ENCODE measurements at places on chromosomes 12 and 14.

DNA sequence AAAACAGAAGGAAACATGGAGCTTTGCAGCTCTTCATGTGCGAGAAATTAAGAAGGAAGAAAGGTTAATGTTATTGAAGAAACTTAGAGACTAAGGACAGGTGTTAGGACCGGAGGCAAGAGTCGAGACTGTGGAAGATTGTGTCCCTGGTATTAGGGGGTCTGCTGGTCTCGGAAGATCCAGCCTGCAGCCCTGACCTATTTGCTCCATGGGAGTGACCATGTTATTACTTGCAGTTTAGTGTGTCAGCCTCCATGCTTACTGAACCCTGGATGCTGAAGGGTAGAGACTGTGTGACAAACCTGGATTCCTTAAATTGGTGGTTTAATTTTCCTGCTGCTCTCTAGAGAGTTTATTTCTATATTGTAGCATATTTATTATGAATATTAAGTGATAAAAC, 580.6 kb downstream of the NOVA1 start:
- no peak for DNase-seq

- peak; percentile 55 for DNase-seq
These were observed 152.4 kb upstream of the ATP2B1 start for GRCh38 chr12:89861086-89861485.

DNA sequence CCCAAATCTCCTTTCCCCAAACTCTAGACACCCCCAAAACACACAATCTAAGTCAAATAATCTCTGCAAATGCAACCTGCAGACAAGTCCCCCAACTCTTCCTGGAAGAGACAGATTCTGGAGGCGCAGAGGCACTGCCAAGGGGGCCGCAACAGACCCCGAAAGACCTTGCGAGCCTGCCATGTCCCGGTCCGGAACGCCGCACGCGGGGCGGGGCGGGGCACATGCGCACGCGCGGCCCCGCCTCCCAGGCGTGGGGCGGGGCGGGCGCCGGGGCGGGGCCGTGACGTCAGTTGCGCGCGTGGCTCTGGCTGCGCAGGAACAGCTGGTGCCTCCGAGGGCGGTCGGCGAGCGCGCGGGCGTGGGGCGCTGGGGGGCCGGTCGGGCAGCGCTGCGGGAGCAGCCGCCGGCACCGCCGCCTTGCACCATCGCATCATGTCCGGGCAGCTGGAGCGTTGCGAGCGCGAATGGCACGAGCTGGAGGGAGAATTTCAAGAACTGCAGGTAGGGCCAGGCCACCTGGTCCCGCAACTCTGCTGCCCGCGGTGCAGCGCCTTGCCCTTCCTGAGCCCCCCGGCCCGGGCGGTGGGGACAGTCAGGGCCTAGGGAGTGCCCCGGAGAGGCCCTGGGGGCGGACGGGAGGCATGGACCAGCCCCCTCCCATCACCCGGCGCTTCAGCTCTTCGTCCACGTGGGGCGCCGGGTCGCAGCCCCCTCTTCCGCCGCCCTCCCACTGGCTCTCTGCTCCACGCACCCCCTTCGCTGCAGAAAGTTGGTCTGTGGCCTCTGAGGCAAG, at the start of gene TMEM120B:
Gene TMEM120B, plus strand, starts transcription at position 292 of the 796 bp plus-strand sequence. Its CDS starts 144 bp downstream, at position 436.
- DNase-seq: peak; percentile 83

DNA sequence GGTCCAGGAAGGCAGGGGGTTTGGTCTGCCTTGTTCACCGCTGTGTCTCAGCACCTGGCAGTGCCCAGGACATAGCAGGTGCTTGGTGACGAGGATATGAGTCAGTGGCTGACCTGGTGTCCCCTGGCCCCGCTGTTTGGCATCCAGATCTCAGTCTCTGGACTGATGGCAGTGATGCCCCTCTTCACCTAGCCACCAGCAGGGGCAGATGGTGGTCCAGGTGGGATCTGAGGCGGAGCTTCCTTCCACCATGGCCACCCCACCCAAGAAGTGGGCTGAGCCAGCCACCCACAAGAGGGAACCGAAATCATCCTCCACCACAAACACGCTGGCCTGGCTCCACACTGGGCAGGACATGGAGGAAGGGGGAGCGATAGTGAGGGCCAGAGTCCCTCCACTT, 16.1 kb upstream of the SH2B3 start:
- no peak for DNase-seq

DNA sequence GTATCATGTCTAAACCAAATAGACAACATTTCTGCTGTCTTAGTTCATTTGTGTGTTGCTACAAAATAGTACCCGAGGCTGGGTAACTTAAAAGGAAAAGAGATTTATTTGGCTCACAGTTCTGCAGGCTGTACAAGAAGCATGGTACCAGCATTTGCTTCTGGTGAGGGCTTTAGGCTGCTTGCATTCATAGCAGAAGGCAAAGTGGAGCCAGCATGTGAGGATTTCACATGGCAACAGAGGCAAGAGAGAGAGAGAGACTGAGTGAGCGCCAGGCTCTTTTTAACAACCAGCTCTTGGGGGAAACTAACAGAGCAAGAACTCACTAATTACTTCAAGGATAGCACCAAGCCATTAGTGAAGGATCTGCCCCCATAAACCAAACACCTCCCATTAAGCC, 271.4 kb upstream of the SRRM4 start:
- DNase-seq: no peak

Measured in CD4-positive, alpha-beta T cell treated with Interleukin-2 at 100 ng/mL for 4 hours (primary cell).